CD4-positive, alpha-beta T cell (primary cell): ENCODE measurements at places on chromosomes 7 and 10.

GRCh38 chr10:44715136-44715535 is 196.0 kb upstream of the TMEM72 start:
- DNase-seq: no peak

DNA sequence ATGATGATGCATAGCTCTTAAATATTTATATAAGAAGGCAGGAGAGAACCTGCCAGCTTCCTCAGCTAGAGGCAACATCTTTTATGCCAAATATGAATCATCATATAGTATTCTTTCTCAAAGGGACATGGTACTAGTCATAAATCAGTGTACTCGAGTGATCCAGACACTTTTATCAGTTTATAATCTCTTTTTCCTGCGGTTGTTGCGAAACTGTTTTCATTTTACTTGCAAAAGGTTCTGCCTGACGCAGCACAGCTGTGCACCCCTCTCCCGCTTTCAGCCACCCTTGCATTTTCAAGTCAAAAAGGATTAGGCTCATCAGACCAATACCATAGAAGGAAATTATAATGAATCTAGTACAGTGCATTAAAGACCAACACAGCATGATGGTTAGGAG is 332.3 kb upstream of the PRKCQ start:
- DNase-seq: no peak

DNA sequence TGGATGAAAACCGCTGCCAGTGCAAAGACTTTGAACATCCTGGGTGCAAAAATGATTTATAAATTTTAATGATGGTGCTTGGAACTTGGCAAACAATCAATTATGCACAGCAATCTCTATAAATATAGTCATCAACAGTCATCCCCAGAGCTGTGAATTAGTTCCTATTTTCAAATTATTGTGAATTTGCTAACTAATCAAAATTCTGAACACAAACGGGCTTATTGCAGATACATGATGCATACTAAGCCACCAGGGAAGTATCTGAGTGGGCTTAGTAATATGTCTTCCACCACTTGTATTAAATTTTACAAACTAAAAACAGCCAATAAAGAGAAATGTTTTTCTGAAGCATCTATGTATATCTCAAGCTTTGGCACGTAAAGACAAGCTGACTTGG is 165.2 kb downstream of the CALCR start:
- DNase-seq: no peak

- DNase-seq: no peak
Measured at GRCh38 chr7:82697897-82698296, 254.3 kb upstream of the CACNA2D1 start.

DNA sequence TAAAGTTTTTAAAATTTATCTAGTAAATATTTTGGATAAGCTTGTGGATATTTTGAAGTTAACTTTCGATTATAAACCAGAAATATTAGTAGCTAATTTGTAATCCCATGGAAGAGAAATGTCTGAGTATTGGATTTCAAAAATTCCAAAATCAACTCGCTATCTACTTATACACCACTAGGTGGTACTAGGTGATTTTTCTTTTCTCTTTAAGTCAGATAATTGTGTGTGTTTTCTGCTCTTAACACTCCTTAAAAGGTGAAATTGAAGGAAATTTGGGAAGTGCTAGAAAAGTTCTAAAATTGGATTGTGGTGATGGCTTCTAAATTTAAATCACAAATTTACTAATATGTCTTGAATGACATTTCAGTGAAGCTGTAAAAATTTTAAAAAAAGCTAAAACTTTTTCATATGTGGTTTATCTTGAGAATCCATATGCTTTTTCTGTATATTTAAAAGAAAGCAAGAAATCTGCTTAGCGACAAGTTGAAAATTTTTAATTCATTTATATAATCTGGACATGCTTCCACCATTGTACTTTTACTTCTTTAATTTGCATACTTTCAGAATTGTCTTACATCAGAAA is 90.2 kb downstream of the IPMK start:
- no peak for DNase-seq

DNA sequence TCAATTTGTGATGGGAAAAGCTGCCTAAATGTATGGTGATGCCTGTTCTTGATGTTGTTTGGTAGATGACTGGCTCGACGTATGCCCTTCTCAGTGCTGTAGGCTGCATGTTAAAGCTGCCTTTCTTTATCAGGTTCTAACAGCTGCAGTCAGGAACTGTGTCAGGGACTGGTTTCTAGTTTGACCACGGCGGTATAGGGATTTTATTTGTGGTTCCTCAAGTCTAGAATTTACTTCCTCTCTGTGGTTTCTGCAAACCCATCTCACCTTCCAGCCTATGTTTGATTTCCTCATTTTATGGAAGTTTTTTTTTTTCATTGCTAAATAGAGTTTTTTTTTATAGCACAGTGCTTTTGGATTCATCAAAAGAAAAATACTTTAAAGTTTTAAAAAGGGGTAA is 26.5 kb downstream of the LMTK2 start:
- DNase-seq: no peak

- DNase-seq: no peak
Measured at GRCh38 chr10:1232164-1232911, 176.2 kb downstream of the WDR37 start.

- DNase-seq: no peak
Measured at GRCh38 chr7:96167424-96167823, 154.5 kb downstream of the SLC25A13 start.

GRCh38 chr10:35097510-35097909 is 7.4 kb upstream of the CUL2 start:
- no peak for DNase-seq

GRCh38 chr7:81430150-81430549 is 339.7 kb downstream of the HGF start:
- no peak for DNase-seq

- DNase-seq: no peak
Measured at GRCh38 chr10:122461367-122461728, at the start of gene HTRA1. Gene HTRA1, plus strand, starts transcription at chr10:122461553. Its CDS starts 100 bp downstream, at chr10:122461653.

DNA sequence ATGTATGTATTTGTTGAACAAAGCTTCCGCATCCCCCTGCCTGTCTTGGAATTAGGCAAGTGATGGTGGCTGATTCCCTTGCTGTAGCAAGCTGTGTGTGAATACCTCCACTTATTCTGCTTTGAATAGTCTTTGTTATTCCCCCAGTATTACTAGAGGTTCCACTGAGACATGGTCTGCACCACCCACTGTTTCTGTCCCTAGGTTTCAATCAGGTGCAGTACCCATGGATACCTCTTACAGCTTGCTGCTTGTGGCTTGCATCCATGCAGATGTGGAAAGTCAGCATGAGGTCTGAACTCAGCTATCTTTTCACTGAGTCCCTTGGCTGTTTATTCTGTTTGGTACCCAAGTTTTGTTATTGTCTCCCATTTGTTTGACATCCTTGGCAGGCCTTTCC is 447.4 kb downstream of the GRM8 start:
- DNase-seq: no peak

DNA sequence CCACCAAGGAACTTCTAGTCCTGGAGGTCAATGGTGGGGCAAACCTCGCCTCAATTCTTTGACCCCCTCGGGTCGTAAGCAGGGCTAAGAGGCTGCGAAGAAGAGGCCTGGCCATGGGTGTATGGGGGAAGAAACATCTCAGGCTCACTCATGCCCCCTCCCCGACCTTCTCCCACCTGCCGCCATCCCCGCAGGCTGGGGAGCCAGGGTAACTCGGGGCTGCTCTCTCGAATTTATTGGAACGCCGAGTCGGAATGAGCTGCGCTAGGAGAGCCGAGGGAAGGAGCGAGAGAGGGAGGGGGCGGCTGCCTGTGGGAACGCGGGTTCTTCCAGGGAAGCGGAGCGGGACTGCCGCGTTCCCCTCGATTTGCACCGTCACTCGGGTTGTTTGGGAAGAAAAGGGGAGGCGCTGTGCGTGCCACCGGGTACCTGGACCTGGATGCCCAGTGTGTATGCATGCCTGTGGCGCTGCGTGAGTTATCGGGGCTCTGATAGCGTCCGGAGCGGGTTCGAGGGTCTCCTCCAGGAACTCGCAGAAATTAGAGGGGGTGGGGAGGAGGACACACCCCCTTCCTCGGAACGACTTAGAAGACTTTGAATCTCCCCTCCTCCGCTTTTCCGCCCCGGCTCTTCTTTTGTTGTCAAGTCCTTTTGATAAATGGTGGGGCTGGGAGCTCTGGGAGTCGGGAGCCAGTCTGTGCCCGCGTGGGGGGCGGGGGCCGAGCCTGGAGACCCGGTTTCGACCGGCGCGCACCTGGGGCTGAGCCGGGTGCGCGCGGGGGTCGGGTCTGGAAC is 1.8 kb upstream of the ZNF503 start:
- no peak for DNase-seq

DNA sequence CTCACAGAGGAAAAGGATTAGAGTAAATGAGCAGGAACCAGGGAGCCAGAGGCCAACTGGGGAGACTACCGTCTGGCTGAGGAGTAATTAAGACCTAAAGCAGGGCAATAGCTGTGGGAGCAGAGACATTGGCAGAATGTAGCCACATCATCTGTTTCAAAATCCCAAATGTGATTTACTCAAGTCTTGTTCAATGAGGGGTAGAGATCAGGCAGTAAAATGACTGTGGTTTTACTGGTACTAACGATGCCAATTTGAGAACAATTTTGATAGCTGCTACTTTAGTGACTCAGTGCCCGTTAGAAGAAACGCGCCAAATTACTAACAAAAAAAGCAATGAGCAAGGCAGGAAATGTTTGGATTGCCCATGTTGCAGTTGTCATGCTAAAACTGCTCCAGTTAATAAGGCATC is 12.7 kb upstream of the MIOS start:
- DNase-seq: no peak

DNA sequence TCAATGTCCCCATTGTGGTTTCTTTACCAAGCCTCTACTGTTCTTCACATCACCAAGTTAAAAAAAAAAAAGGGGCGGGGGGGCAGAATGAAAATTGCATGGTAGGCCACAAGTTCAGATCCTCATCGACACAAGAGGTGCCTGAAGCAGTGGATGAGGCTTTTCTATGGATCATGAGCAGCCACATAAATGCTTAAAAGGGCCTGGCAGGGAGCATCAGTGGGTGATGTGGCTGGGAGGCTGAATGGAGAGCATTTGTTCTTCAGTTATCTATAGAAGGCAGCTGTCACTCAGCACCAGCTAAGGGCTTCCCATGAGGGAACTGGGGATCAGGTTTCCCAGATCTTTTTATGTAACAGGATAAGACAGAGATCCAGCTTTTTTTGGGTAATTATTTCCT is 117.9 kb downstream of the CFTR start:
- DNase-seq: no peak

DNA sequence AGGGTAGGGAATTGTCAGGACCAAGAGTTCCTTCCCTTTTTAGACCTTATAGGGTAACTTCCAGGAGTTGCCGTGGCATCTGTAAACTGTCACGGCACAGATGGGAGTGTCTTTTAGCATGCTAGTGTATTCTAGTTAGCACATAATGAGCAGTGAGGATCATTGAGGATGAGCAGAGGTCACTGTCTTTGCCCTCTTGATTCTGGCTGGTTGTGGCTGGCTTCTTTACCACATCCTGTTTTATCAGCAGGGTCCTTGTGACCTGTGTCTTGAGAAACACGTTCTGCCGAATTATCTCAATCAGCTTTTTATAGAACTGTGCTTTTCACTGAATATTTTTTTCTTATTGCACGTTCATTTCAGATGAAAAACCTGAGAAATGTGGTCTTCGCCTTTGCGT is 41.5 kb downstream of the MINPP1 start:
- DNase-seq: no peak

- no peak for DNase-seq
Measured at GRCh38 chr10:43192884-43193283, 54.6 kb downstream of the CSGALNACT2 start.

GRCh38 chr7:158031867-158032308 is 555.7 kb downstream of the PTPRN2 start:
- no peak for DNase-seq

DNA sequence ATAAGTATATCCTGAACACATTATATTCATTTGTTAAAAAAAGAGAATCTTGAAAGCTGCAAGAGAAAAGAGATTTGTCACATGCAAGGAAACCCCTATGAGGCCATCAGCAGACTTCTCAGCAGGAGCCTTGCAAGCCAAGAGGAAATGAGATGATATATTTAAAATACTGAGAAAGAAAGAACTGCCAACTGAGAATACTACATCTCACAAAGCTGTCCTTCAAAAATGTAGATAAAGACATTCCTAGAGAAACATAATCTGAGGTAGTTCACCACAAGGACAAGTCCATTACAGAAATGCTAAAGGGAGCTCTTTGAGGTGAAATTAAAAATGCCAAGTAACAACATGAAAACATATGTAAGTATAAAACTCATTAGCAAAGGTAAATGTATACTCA is 224.4 kb upstream of the MBL2 start:
- no peak for DNase-seq

DNA sequence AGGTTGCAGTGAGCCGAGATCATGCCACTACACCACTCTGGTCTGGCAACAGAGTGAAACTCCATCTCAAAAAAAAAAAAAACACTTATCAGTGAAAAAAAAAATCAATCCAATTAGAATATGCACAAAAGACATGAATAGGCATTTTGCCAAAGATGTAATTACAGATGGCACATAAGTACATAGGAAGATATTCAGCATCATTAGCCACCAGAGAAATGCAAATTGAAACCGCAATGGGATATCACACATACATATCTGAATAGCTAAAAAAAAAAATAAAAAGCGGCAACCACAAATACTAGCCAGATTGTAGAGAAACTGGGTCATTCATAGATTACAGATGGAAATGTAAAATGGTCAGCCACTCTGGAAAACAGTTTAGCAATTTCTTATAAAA is 1310.8 kb downstream of the XPNPEP1 start:
- no peak for DNase-seq

GRCh38 chr10:76255241-76255640 is 823.8 kb downstream of the LRMDA start:
- no peak for DNase-seq

- no peak for DNase-seq
Measured at GRCh38 chr10:25641595-25641994, 292.4 kb upstream of the MYO3A start.

GRCh38 chr7:134502463-134503371 is 24.6 kb upstream of the AKR1B10 start:
- DNase-seq: no peak

- DNase-seq: no peak
Measured at GRCh38 chr10:124447751-124448466, 1.9 kb downstream of the NKX1-2 start.

- no peak for DNase-seq
Measured at GRCh38 chr7:149261316-149261828, 624 bp upstream of the ZNF783 start.

GRCh38 chr7:27693794-27694193 is 31.1 kb upstream of the HIBADH start:
- no peak for DNase-seq

DNA sequence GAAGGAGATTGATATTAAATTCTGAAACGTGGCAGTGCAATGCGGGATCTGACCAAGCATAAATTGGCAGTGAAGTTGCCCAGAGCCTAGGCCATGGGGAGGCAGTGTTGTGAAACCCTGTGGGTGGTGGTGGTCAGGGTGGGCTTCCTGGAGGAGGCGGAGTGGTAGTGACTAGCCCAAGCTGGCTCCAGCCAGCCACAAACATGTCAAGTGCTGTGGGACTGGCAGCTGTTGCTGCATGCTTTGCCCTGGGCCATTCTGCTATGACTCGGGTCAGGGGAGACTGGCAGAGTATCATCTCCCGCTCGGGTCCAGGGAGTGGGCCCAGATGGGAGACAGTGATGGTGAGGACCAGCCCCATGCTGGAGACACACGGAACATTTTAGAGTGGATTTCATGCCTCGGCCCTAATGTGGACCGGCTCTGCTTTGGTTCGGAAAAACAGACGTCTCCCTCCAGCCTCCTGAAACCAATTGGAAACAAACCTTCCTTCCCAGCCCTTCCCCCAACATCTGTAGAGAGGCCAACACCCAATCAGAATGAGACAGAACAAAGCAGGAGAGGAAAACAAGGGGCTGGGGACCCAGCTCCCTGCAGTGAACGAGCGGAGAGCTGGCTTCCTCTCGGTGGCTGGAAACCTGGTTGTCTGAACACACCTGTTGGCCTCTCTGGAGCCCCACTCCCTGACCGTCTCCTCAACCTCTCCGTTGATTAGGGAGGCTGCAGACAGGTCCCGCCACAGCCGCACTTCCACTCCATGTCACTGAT is 58.2 kb downstream of the TMEM270 start:
- no peak for DNase-seq
